ENCODE measurements at places on chromosomes 7 and 10. TPM values are rescaled to one million over a fixed set of nuclear protein-coding genes. Genes with fewer than 3 reads are reported as not detected.

DNA sequence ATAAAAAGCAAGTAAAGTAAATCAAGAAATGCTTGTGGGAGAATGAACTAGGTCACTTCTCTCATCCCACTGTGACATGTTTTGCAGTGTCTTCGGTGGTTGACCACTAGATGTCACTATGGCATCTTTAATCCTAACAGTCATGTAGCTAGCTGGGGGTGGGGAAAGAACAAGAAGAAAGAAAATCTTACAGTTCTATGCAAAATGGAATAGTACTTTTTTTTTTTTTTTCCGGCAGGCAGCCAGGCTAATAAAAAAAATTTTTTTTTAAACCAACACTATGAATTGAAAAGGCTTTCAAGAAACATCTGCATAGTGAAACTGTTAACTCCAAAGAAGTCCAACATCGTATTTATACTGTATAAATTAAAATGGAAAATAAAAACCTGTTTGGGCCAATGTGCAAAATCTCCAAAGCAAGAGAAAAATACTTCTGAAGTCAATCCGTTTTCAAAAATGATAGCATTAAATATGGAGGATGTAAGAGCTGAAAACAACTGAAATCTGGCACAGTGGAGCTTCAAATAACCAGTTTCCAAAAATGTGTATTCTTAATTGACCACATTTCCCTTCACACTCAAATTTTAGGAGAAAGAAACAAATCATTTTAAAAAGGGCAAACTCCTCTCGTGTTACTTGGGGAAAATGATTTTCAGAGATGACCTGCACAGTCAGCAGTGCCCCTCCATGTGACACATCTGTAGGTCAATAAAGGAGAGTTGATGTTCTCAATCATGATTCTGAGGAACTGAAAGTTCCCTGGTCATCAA, 38.5 kb downstream of the CDK1 start:
- peak; percentile 82 for DNase-seq

DNA sequence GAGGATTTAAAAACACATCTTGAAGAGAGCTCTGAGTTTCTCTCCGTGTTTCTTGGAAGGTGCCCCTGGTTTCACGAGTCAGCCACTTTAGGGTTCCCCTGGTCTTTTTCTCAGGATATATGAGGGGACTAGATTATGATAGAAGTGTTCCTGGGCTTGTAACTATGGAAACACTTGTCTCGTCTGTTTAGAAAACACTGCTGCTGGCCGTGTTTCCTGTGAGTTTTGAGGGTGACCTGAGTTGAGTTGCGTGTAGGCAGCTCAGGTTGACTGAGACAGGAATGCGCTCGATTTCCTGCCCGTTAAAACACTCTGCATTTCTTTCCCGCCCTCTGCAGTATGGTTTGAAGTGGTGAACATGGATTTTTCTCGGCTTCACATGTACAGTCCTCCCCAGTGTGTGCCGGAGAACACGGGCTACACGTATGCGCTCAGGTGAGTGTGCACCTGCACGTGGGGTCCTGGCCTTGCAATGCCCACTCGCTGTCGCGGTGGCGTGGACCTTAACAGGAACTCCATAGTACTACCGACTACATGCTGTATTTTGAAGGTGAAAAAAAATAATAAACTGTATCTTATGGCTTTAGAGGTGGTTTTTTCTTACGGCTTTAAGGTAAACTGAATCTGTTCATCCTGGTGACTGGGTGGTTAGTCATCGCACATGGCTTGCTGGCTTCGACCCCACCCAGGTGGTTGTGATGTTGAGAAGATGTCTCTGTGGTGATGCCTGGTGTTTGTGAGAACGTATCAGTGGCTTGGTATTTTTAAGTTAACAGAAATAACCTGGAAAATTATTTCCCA, at the start of gene SUN1:
Gene SUN1, plus strand, starts transcription at position 310 of the 801 bp plus-strand sequence. Its CDS starts 49 bp downstream, at position 359.
- DNase-seq = no peak

DNA sequence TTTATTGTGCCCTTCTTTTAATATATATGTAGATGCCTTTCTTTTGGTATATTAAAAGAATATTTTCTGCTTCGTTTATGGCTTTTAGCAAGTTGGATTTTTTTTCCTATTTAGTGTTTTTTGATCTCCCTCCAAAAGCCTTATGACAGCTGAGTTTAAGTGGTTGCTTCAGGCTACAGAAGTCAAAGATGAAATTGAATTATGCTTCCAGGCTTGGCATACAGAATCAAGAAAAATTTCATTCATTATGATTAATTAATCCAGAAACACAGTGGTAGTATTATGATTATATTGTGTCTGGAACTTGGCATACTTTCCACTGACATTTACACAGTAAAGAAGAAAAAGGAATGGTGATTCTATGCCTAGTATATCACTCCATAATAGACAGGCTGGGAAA, 63.8 kb upstream of the SEM1 start:
- no peak for DNase-seq

GRCh38 chr10:52390388-52390787, 76.3 kb downstream of the DKK1 start:
- DNase-seq = no peak

Gene IDI2
- not detected for polyA plus RNA-seq

Data from AG04450 (cell line).